NCI-H1417 (cell line): ENCODE measurements at places on chromosomes 13 and 19.

GRCh38 chr13:107817647-107818287, 397.6 kb downstream of the LIG4 start:
- peak; percentile 11 for DNase-seq

- no peak for DNase-seq
Measured at GRCh38 chr19:55459551-55459949, 1.9 kb downstream of the ISOC2 start.

DNA sequence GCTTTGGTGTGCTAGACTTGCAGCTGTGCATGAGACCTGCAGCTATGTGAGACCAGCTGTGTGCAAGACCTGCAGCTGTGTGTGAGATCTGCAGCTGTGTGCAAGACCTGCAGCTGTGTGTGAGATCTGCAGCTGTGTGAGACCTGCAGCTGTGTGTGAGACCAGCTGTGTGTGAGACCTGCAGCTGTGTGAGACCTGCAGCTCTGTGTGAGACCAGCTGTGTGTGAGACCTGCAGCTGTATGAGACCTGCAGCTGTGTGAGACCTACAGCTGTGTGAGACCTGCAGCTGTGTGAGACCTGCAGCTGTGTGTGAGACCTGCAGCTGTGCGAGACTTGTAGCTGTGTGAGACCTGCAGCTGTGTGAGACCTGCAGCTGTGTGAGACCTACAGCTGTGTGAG, 6.7 kb upstream of the DCUN1D2 start:
- DNase-seq = no peak

GRCh38 chr13:92864584-92865284, 361.9 kb upstream of the GPC6 start:
- DNase-seq = no peak

- peak; percentile 82 for DNase-seq
Measured at GRCh38 chr19:37594982-37595382, 306 bp downstream of the ZNF540 start.

- no peak for DNase-seq
Measured at GRCh38 chr13:31891472-31891871, 140.1 kb upstream of the FRY start.

DNA sequence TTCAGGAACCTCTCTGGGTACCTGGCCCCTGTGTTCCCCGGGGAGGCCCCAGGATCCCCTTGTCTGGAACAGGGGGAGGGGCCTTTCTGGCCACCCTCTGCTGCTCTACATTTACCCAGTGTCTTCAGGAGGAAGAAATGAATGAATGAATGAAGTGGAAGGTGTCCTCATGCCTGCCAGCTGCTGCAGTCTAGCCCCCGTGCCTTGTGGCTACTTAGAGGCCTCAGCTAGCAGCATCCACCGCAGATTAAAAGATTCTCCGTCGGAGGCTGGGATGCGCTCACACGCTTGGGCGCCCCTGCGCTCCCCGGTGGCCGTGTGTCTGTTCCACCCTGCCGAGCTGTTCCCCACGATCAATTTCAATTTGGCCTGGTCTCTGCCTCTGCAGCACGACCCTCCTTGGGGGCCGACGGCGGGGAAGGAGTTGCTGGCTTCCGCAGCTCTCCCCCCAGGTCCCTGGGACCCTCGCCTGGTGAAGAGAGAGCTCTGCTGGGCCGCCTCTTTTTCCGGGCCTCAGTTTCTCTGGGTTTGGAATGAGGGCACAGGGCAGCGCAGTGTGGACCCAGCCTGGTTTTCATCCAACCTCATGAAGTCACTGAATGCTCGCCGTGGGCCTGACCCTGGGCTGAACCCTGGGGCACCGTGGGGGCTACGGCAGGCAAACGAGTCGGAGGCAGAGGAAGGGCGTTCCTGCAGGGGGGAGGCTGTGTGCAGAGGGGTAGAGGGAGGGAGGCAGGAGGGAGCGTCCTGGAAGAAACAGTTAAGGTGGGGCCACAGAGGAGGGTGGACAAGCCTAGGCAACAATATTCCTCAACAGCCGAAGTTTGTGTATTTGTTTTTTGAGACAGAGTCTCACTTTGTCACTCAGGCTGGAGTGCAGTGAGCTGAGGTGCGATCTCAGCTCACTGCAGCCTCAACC, 28.3 kb downstream of the EFNA2 start:
- no peak for DNase-seq

- no peak for DNase-seq
Measured at GRCh38 chr13:48344264-48344663, 40.7 kb downstream of the RB1 start.

DNA sequence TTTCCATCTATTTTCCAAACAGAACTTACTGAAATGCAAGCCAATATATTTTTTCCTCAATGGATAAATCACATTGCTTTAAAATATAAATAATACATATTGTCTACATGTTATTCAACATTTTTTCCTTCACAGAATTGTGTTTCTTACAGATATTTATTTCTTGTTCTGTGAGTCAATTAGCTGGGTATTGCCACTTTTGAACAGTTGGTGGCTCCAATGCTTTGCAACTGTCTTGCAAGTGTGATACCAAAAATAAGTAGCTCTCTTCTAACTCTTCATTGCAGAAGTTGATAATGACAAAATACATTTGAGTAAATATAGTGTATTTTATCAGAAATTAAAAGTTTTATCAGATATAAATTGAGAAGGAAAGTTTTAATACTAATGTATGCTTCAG, 17.1 kb upstream of the GPC5 start:
- DNase-seq = peak; percentile 16

GRCh38 chr13:111249637-111250360, 70.6 kb upstream of the TEX29 start:
- DNase-seq = no peak

GRCh38 chr13:32246468-32246867, 68.7 kb downstream of the ZAR1L start:
- peak; percentile 61 for DNase-seq
